Ovary (tissue), 10 donors: ENCODE measurements at places on chromosomes 5 and 9. TPM values are rescaled to one million over a fixed set of nuclear protein-coding genes. Genes with fewer than 3 reads are reported as not detected.

- DNase-seq: no peak
These were observed 99.5 kb downstream of the PAX5 start for GRCh38 chr9:36934478-36935065.

MYOZ3 gene
- 1.2 TPM for total RNA-seq

GRCh38 chr9:37374892-37375291, 47.6 kb upstream of the GRHPR start:
- DNase-seq: no peak

DNA sequence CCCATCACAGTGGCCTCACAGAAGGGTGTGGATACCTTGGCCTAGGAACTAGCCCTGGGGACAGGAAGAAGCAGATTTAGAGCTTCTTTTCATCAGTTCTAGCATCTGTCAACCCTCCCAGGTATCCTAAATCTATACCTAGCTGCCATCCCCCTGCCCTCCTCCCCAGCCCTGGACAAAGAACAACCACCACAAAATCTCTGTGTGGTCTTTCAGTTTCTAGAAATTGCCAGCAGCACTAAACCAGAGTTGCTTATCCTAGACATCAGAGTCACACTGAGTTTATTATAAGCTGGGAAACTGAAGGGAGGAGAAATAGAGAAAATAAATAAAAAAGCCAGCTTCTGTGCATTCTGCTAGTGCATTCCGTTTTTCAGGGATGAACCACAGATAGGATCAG, 14.6 kb downstream of the CCDC180 start:
- no peak for DNase-seq

DNA sequence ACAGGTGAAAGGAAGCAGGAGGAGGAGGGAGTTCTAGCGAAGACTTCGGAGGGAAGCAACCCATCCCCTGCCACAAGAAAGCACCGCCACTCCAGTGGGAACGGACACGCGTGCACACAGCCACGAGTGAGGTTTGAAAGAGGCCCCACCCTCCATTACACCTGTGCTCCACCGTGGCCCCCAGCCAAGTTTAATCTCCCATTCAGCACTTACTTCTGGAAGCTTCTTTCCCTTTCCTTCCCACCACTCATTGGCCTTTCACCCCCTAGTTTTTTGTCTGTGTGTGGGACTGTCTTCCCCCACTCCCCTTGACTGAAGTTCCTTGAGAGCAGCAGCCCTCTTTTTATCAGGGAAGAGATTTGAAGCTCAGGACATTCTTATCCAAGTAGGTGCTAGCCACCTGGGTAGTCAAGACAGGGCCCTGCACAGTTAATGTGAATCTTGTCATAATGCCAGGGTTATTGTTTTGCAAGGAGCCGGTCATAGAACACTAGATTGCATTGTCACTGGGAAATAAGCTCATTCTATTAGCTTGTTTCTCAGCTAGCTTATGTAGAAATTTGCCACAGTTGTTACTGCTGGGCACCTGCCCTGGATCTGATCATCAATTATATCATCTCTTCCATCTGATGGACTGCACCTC, 256.0 kb downstream of the DOCK8 start:
- DNase-seq: peak; percentile 50
